ENCODE measurements at places on chromosomes 7 and 10.

- DNase-seq: peak; percentile 33
Observed at GRCh38 chr10:82922755-82923154, 1047.8 kb downstream of the NRG3 start.

- DNase-seq: no peak
Observed at GRCh38 chr10:133438711-133439273, 14.4 kb upstream of the SPRN start.

DNA sequence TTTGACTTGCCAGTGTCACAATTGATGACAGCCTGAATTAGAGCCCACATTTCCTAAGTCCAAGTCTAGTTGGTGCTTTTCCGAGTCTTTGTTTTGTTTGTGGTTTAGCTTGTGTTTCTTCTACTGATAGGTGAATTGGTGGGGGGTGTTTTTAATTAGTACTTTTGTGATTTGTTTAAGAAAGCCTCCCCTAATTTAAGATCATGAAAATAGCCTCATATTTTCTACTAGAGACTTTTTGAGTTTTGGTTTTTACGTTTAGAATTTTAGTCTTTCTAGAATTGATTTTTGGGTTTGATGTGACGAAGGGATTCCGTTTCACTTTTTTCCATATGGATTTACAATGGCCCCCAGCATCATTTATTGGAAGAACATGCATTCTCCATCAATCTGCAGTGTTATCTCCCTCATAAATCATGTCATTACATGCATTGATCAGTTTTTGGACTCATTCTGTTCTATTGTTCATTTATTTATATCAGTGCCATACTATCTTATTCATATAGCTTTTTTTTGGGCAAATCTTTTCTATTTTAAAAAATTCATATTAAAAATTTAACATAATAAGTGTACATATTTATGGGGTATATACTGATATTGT lies 32.8 kb downstream of the BTRC start:
- DNase-seq: no peak

DNA sequence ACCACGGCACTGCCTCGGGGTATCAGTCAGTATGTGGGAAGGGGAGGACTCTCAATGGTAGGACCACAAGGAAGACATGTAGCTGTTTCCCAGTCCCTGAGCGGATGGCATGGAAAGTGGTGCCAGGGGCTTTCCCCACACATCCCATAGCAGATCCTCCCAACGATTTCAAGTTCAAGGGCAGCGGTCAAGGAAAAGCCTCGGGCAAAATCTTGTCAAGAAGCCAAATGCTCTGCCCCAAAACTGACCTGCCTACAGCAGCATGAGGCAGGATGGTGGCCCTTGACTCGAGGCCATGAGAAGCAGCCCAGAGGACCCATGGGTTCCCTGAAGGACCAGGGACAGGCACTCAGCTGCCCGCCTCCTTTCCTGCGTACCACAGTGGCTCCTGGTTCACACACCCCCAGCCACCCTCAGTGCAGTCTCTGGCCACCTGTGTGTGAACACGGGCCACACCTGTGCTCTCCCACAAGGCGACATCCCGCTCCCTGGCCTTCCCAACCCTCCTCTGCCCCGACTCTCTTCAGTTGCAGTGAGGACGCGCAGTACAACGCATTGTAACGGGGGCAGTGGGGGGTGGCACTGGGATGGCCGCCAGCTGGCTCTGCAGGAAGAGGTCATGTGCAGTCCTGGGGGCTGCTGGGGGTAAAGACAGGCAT lies 43.6 kb downstream of the CTBP2 start:
- no peak for DNase-seq

DNA sequence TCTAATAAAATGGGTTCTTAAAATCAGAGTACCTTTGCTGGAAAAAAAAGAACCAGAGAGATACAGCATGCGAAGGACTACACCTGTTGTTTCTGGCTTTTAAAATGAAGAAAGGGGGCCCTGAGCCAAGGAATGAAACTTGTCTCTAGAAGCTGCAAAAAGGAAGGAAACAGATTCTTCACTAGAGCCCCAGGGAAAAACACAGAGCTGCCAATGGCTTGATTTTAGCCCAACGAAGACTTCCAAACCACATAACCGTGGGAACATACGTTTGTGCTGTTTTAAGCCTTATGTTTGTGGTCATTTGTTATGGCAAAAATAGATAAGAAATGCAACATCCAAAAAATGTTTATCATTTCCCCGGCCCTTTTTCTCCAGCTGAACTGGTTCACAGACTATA lies 780.0 kb downstream of the SORCS1 start:
- DNase-seq: no peak

- no peak for DNase-seq
Observed at GRCh38 chr10:102949916-102950315, 31.8 kb downstream of the CNNM2 start.

DNA sequence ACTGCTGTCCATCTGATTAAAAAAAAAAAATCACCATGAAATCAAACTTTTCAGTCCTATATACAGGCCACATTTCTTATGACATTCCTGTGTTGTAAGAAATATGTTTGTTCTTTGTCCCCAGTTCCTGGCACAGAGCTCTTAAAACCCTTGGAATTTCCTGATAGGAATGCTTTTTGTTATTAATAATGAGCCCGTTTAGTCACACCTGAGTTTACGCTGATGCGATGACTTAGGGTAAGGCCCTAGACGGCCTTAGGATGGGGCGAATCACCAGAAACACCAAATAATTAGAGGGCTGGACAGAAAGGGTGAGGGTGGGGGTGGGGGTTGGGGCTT lies 17.5 kb downstream of the TSPAN15 start:
- no peak for DNase-seq

- DNase-seq: peak; percentile 59
Observed at GRCh38 chr10:16777473-16778370, 39.5 kb downstream of the RSU1 start.
